MG63 (cell line): ENCODE measurements at places on chromosomes 5 and 9.

DNA sequence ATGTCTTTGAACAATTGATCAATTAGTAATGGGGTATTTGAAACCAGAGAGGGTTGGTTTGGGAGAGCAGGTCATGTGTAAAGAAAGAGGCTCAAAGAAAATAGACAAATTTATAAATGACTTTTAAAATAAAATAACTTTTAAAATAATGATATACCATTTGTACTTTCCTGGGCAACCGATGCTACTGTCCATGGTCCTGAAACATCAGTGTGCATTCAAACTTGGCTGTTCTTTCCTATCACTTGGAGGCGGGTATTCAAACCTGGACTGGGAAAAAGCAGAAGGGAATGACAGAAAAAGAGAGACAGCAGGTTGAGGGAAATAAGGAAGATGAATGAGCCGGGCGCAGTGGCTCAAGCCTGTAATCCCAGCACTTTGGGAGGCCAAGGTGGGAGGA lies 1446.4 kb upstream of the WWC1 start:
- DNase-seq: peak; percentile 3

DNA sequence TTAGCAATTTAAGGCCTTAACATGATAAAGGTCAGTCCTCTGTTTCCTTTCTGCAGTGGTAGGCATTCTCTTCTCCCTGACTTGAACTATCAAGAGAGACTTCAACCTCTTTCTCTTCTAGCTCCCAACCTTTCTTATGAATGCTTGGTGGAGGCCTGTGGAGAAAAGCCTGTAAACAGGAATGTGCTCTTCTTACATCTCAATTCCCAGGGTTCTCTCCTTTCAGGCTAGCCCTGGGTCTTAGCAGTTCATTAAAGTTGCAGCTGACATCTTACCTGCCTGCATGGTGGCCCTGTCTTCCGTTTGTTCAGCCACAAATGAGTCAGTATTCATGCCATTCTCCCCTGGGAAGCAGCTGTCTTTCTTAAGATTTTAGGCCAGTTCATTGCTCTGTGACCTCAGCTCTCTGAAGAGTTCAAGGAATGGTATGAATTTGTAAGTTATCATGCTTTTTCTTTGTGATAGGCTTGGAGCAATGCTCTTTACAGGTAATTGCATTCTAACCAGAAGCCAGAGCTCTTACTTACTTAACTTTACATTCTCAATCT lies 77.8 kb downstream of the ADCY2 start:
- no peak for DNase-seq

GRCh38 chr5:146788898-146789297 lies 89.7 kb downstream of the PPP2R2B start:
- DNase-seq: no peak

GRCh38 chr5:23112237-23112636 lies 259.1 kb upstream of the CDH12 start:
- DNase-seq: no peak

DNA sequence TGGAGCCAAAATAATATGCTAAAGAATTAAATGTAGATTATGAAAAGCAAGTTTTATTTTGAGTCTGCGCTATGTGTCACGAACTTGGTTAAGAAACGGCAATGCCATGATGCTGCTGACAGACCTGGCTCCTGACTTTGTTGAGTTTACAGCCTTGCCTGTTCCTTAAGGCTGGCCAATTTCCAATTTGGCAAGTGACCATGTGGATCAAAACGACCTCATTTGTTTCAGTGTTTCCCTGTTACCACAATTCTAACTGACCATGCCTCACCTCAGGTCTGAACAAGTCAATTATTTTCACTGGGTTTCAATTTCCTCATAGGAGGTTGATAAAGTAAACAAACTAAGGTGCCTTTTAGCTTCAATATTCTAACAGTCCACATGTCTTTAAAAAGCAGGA lies 461.4 kb downstream of the ZNF608 start:
- no peak for DNase-seq

- DNase-seq: peak; percentile 97
These were observed at the start of gene RNF130 for GRCh38 chr5:180071531-180072255. RNF130 (minus strand) TSS chr5:180071759; CDS start chr5:180071702, 57 bp downstream.

DNA sequence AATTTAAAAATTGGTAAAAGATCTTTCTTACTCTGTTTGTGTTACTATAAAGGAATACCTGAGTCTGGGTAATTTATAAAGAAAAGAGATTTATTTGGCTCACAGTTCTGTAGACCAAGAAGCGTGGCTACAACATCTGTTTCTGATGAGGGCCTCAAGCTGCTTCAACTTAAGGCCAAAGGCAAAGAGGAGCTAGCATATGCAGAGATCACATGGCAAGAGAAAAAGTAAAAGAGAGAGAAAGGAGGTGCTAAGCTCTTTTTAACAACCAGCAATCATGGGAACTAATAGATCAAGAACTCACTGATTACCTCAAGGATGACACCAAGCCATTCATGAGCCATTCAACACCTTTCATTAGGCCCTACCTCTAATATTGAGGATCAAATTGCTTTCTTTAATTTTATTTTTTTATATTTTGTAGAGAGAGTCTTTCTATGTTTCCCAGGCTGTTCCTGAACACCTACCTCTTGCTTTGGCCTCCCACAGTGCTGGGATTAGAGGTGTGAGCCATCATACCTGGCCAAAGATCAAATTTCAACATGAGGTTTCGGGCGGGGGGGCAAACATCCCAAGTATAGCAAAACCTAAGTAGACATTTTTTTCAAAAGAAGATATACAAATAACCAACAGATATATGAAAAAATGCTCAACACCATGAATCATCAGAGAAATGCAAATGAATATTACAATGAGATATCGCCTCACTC lies 16.0 kb upstream of the SHC3 start:
- DNase-seq: no peak
